ENCODE measurements at places on chromosomes 6 and 20. TPM values are rescaled to one million over a fixed set of nuclear protein-coding genes. Genes with fewer than 3 reads are reported as not detected.

MUC22 gene
- not detected for polyA plus RNA-seq

TNFRSF21 gene
- polyA plus RNA-seq = 15.6 TPM

SLC4A11 gene
- polyA plus RNA-seq = 10.7 TPM

MED20 gene
- polyA plus RNA-seq = 18.4 TPM

RAE1 gene
- 55.7 TPM for polyA plus RNA-seq

SLC17A3 gene
- 5.3 TPM for polyA plus RNA-seq

RAB32 gene
- polyA plus RNA-seq = 30.1 TPM

CFB gene
- 4.4 TPM for polyA plus RNA-seq

TMC2 gene
- not detected for polyA plus RNA-seq

RIPOR2 gene
- polyA plus RNA-seq = not detected

SRMS gene
- polyA plus RNA-seq = not detected

OPRM1 gene
- polyA plus RNA-seq = not detected

SPDEF gene
- polyA plus RNA-seq = 2.2 TPM

VSX1 gene
- polyA plus RNA-seq = 1.2 TPM

CST5 gene
- polyA plus RNA-seq = not detected

DNAH8 gene
- not detected for polyA plus RNA-seq

RSPH9 gene
- 0.09 TPM for polyA plus RNA-seq

SAMD3 gene
- not detected for polyA plus RNA-seq

QRSL1 gene
- polyA plus RNA-seq = 11.5 TPM

DDO gene
- polyA plus RNA-seq = 0.08 TPM

SLC22A2 gene
- not detected for polyA plus RNA-seq

RRAGD gene
- polyA plus RNA-seq = 0.58 TPM

WFDC2 gene
- polyA plus RNA-seq = not detected

All from A549 (cell line).